Non-pigmented ciliary epithelial cell (primary cell): ENCODE measurements at places on chromosomes 3 and 15.

DNA sequence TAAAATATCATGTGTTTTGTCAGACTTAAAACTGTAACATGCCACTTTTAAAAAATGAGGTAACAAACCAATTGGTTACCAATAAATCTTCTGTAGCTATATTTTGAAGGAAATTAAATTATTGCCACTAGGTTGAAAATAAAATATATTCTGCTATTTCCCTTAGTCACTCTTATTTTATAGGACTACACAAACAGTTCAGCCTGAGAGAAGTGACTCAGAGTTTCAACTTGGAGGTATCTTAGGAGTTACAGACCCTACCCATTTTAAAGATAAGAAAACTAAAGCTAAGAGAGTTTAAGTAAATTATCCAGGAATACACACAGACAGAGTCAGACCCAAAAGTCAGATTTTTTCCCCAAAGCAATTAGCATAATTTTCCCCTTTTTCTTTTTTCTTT, 65.1 kb downstream of the PIK3CB start:
- DNase-seq = no peak

DNA sequence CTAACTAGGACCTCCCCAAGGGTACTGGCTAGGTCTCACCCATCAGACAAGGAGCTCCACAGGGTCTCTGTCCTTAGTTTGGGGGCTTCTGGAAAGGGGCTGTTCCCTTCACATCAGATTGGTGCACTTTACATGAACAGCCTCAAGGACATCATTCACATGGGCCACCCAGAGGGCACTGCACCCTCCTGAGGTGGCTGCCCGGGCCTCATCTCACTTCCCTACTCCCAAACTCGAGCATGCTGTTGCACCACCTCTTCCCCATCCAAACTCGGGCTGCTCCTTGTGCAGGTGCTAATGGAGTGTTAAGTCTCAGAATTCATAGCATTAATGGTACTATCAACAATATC, 48.1 kb downstream of the RAB11A start:
- DNase-seq = no peak

GRCh38 chr3:187490366-187490765, 122.2 kb downstream of the RTP4 start:
- DNase-seq = no peak

DNA sequence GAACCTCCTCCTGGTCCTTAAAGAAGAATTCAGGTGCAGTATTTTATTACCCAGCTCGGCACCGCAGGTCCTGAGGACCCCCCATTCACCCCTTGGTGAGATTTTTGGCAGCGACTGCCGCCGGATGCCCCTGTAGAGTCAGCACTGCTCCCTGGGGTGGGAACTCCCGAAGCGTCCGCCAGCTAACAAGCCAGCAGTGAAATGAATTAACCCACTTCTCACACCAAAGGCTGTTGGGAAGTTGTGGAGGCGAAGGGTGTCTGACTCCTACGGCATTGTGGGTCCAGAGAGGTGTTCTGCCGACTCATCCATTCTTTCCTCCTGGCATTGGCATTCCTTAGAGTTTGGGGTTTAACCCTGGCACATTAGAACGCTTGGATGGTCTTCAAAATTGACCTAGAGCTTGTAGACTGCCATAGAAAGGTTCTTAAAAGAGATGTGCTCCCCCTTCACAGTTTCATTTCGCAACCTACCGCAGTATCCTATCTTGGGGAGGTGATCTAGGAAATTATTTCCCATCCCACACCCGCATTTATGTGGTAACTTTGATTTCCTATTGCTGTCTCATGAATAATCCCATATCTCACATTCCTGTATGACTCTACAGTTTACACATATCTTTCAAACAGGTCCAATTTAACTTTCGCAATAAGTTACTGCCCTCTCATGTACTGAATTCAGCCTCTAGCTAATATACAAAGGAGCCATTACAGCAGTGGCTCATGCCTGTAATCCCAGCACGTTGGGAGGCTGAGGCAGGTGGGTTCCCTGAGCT, 879 bp upstream of the EIF5A2 start:
- peak; percentile 94 for DNase-seq

DNA sequence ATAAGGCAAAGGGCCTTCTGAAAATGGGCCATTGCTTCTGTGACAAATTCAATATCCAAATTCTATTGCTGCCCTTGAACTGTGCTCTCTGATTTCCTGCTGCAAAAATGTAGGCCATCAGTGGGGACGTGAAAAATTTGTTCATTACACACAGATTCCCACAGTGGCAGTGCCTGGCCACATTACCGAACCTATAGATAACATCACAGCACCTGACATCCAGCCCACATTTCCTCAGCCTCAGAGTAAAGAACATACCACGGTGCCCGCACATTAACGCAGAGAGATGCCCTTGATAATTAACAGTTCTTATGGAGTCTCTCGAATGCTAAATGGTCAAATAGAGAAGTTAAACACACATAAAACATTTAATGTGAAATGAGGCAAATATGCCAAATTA, 931.6 kb upstream of the CFAP20DC start:
- DNase-seq = no peak

DNA sequence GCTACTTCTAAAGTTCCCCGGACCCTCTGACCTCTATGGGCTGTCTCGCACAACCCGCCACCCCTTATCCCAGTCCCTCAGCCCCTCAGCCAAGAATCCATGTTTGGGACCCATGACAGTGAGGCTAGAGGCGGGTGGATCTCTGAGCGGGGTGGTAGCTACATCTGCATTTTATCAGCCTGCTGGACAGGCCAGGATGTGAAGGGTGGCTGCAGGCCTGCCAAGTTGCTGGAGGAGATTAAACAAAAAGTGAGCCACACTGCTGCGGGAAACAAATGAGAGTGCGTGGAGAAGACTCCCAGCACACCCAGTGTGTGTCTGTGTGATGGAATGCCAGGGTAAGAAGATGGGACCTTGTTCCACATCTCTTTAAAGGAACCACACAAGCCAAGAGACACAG, 51.1 kb upstream of the SPATA12 start:
- DNase-seq = no peak
